ENCODE measurements at places on chromosomes 12 and 14. TPM values are rescaled to one million over a fixed set of nuclear protein-coding genes. Genes with fewer than 3 reads are reported as not detected.

DNA sequence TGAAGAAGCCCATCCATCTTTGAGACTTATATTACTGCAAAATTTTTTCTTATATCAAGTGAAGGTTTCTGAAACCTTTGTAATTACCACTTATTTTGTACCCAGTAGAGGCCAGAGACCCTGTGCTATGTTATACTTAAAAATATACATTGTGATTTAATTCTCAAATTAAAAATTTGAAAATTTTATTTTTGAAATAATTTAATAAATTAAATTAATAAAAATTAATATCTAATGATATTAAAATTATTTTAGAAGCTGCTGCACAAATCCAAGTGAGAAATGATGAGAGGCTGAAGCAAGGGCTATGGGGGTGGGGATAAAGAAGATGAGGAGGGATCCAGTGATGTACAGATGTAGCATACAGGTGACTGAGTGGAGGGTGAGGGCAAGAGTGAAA, 258.8 kb downstream of the APAF1 start:
- no peak for DNase-seq

DNA sequence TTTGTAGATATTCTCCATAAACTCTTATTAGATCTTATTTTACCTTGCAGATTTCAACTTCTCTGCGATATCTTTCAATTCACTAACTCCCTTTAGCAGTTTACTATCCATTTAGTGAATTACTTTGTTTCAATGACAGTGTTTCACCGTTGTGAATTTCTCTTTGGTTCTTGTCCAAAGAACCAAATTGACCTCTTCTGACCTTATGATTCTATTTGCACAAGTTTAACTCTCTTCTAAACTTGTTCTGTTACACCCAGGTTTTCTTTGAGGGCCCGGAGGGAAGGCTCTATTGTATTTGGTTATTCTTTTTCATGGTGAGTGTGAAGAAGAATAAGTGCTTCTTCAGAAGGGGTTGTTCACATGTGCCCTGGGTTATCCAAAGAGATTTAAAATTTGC, 186.7 kb downstream of the MON2 start:
- DNase-seq = no peak

- no peak for DNase-seq
Measured at GRCh38 chr12:14993117-14993516, 20.3 kb downstream of the PDE6H start.

DNA sequence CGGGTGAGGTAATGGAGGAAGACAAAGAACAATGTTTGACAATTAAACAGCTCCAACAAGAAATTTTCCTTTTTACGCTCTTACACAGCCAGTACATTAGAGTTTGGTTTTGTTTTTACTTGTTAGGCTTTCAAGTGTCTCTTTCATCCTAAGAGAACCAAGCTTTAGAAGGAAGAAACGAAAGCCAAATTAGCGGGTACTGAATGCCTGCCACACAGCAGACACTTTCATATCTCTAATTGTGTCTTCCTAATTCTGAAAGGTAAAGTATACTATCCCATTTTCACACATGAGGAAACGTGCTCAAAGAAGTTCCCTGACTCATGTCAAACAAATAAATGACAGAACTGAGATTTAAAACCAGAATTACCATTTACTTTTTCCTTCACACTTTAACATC, 65.0 kb downstream of the CDK17 start:
- no peak for DNase-seq

DNA sequence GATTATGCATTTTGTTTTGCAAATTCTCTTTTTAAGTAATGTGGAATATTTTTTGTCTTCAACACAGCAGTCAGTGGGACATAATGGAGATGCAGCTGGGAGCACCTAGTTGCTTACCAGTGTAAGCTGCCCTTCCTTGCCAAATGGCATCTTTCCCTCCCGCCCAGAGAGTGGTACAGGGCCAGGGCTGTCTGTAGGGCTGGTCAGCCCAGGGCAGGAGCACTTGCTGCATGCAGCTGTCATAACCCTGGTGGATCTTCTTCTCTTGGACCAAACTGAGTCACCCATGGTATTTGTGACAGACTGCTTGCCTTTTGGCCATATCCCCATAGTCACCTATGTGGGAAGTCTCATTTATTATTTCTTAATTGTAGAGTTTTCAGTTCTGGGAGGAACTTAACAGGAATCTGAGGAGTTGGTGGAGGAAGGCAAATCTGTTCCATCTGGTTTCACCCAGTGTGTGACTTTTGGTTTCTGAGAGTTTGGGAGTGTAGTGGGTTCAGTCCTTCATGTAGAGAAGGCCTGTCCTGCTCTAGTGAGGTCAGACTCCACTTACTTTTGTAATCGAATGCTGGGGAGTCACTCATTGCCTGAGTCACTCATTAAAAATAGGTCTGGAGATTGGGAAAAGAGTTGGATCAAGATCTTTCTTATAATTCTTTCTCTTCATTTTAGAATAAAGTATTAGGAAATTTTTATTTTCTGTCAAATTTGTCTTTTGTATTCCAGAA, 62.0 kb upstream of the ASPG start:
- no peak for DNase-seq

Gene MDM1
- total RNA-seq = 15.0 TPM

DNA sequence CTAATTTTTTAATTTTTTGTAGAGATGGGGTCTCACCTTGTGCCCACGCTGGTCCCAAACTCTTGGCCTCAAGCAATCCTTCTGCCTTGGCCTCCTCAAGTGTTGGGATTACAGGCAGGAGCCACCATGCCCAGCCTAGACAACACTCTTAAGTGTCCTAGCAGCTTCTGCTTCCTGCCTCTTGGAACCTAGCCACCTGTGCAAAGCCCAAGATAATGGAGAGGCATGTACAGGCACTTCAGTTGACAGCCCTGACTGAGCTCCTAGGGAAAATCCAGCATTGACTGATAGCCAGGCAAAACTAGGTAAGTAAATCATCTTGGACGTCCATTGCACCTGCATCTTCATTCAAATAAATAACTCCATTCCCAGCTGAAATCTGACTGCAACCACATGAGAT, 15.5 kb downstream of the COX14 start:
- DNase-seq = no peak

GRCh38 chr14:23398348-23398747, 9.7 kb downstream of the MYH6 start:
- no peak for DNase-seq

Gene A2M
- 550 TPM for total RNA-seq

DNA sequence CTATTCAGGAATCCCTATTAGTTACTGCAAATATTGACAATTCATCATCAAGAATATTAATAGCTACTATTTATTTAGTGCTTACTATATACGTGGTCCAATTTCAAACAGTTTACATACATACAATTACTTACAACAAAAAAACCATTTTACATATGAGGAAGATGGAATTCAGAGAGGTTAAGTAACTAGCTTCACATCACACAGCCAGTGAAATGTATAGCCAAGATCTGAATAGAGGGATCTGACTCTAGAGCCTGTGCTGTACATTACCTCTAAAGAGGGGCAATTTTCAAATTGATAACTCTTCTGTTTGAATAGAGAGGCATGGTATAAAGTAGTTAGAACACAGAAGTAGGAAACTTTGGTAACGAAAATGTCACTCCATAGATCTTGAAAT, 18.3 kb downstream of the SOX5 start:
- DNase-seq = no peak

Gene MRPL42
- total RNA-seq = 51.9 TPM

Gene TBK1
- total RNA-seq = 23.6 TPM

DNA sequence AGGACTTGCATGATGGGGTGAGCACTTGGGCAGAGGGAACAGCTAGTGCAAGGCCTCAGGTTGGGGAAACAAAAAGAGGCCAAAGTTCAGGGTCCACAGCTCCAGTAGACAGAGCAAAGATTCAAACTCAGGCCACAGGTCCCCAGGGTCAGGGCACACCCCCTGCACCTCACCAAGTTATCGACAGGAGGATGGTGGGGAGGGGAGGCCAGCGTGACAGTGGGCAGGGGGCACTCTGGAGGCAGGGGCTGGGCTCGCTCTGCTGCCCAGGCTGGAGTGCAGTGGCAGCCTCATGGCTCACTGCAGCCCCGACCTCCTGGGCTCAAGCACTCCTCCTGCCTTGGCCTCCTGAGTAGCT, 32.4 kb upstream of the ULK1 start:
- no peak for DNase-seq

- DNase-seq = no peak
Measured at GRCh38 chr12:11668611-11669010, 19.1 kb downstream of the ETV6 start.

Gene ADGRD1
- 96.1 TPM for total RNA-seq

GRCh38 chr12:124916374-124917134, 2.1 kb upstream of the UBC start:
- peak; percentile 86 for DNase-seq

DNA sequence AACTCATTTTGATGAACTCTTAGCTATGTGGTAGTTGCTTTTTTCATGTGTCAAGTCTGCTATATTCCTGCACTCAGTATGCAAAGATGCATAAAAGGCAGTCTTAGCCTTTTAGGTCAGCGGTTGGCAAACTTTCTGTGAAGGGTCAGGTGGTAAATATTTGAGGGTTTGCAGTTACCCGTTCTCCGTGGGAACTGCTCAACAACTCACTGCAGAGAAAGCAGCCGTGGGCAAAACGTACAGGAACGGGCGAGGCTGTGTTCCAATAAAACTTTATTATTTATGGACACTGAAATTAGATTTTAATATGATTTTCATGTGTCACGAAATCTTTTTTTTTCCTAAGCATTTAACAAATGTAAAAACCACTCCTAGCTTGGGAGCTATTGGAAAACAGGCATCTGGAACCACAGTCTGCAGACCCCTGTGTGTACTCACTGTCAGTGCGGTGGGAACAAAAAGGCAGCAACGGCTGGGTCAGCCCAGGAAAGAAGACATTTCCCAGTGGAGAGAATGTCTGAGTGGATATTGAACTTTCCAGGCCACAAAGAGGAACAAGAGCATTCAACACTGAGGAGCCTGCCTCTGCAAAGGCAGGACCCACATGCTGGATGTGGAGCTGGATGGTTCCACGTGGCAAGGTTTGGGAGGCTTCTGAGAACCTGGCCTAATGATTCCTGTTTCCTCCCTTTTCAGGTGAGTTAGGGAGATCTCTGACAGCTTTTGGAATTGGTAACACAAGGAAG, 3.5 kb upstream of the ACACB start:
- no peak for DNase-seq

GRCh38 chr12:47894068-47894467, 10.7 kb downstream of the VDR start:
- no peak for DNase-seq

- DNase-seq = no peak
Measured at GRCh38 chr12:98319716-98320425, 195.5 kb upstream of the TMPO start.

- no peak for DNase-seq
Measured at GRCh38 chr12:116130431-116130830, 147.1 kb downstream of the MED13L start.

DNA sequence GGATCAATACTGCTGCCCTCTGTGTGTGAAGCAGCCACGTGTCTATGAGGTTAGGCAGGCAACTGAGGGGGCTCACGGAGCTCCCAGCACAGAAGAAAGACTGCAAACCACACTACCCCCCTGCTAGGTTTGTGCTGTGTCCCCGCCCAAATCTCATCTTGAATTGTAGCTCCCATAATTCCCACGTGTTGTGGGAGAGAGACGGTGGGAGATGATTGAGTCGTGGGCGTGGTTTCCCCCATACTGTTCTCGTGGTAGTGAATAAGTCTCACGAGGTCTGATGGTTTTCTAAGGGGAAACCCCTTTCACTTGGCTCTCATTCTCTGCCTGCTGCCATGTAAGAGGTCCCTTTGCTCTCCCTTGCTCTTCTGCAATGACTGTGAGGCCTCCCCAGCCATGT, 68.6 kb downstream of the ACTN1 start:
- DNase-seq = no peak

GRCh38 chr14:100376751-100377171, 53.6 kb downstream of the SLC25A47 start:
- DNase-seq = no peak

- no peak for DNase-seq
Measured at GRCh38 chr12:65532764-65533163, 254.3 kb downstream of the MSRB3 start.

DNA sequence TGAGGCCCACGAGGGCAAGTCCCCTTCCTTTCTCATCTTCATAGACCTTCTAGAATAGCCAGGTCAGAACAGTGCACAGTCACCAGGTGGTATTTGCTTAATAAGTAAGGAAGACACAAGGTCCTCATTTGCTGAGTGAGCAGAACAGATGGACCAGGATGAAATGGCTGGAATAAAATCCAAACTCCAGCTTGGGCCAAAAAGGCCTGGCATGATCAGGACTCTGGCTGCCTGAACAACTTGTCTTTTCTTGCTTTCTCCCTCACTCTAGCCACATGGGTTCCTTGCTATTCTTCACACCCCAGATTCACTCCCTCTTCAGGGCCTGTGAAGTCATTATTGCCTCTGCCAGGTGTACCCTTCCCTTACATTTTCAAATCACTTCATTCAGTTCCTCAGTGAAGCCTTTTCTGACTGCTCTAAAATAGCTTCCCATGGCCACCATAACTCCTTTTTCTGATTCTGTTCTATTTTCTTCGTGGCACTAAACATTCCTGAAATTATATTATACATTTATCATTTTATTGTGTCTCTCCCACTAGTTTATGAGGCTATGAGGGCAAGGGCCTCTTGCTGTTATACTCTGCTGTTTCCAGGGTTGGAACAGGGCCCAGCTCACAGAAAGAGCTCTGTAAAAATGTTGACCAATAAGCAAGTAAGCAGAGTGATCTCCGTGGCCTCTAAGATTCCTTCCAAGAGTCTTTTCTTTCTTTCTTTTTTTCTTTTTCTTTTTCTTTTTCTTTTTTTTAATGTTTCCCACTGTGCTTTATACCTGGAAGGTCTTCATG, 150.8 kb downstream of the TTC8 start:
- no peak for DNase-seq

- DNase-seq = no peak
Measured at GRCh38 chr12:49942921-49943624, 7.5 kb upstream of the AQP2 start.

Gene KCNH3
- 22.6 TPM for total RNA-seq

Gene MANSC4
- not detected for total RNA-seq

Data from mucosa of gallbladder (tissue), 1 donor.